ENCODE measurements at places on chromosomes 1 and 21. TPM values are rescaled to one million over a fixed set of nuclear protein-coding genes. Genes with fewer than 3 reads are reported as not detected.

The PLEKHN1 gene
- total RNA-seq, result 2.0 TPM

The DNAJC16 gene
- 20.7 TPM for total RNA-seq

The MYOC gene
- total RNA-seq, result not detected

The SLFNL1 gene
- total RNA-seq, result not detected

The NECTIN4 gene
- total RNA-seq, result 0.33 TPM

The RGS13 gene
- total RNA-seq, result not detected

The OR2L8 gene
- total RNA-seq, result 0.24 TPM

The MRPL55 gene
- 56.9 TPM for total RNA-seq

- no peak overlapping the region for H3K27ac ChIP-seq
- H3K36me3 ChIP-seq, result no peaks in the 10 kb centered on the region
- no peak for DNase-seq
- peaks cover 2% of the 10 kb centered on the region for H3K4me1 ChIP-seq
Measured at GRCh38 chr1:79501153-79501552, 494.6 kb upstream of the ADGRL4 start.

DNA sequence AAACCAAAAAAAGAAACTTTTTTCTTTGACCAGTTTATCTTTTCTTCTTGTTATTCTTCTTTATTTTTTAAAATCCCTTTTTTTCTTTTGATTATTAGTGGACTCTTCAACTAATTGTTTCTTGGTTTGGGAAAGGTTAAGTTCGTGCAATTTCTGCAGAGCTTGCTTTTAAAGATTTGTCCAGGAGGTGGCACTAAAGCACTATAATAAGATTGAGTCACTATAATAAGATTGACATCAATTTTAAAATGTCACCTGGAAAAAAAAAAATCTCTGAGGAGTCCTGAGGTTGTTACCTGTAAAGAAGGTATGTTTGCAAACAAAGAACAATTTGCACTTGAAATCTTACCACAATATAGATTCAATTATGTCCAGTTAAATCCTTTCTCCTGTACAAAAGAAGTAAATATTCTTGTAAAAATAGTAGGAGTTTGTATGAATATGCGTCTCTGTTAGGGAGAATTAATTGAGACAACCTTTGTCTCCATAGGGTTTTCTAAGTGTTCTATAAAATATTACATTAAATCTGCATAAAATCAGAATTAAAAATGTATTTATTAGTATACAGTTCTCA, 166.7 kb downstream of the ADGRL4 start:
- H3K36me3 ChIP-seq, result no peaks in the 10 kb centered on the region
- no peaks in the 10 kb centered on the region for H3K4me1 ChIP-seq
- DNase-seq, result no peak
- no peak overlapping the region for H3K4me3 ChIP-seq
- H3K27ac ChIP-seq, result no peak overlapping the region
- no peaks in the 10 kb centered on the region for H3K27me3 ChIP-seq

DNA sequence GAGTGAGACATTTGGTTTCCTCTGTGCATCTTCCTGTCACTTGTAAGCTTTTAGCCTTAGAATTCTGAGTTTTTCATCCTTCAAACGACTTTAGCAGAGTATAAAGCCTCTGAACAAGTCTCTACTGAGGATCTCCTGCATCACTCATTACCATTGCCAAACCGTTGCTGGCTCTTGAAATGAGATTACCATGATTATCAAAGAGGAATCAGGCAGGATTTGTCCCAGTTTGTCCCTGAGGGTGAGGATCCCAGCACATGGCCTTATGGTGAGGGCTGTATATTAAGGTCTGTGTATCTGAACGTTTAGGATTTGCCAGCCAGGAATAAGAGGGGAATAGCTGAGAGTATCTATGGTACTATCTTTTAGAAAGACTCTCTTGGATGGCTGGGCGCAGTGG, 169.5 kb upstream of the L1TD1 start:
- H3K36me3 ChIP-seq, result peaks cover 16% of the 10 kb centered on the region
- no peak overlapping the region for H3K27ac ChIP-seq
- no peak for DNase-seq
- H3K4me1 ChIP-seq, result peaks cover 3% of the 10 kb centered on the region

DNA sequence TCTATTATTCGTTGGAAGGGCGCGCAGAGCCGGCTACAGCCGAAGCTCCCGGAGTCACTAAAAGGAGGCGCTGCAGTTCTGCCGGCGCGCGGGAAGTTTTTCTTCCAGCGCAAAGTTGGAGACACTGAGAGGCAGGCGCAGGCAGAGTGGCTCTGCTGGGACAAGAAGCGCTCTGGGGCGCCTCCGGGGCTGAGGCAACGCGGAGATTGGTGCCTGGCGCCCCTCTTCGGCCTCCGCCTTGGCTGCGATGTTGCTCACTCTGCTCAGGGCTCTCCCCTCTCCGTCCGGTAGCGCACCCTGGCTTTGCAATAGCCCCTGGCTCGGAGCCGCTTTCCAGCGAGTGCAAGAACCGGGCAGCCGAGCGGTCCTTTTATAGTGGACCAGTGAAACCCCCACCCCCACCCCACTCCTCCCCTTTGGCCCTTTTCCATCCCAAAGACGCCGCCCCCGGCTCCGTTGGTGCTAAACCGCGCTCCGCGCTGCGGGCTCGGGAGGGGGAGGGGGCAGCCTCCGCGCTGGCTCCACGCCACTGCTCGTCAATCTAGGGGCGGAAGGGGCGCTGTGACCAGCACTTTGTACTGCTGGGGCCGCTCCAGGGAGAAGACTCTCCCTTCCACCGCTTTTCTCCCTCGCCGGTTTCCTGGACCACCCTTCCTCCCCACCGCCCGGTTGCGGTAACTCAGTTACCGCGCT, at the start of gene ADAMTS1:
TSS of gene ADAMTS1 (minus strand) at position 344 of the 693 bp plus-strand sequence. CDS start 455 bp downstream, outside the sequence.
- peaks cover 25% of the 10 kb centered on the region for H3K36me3 ChIP-seq
- peak within 1 kb of the TSS; percentile 83 for H3K4me3 ChIP-seq
- 0 out of 2 replicates have a peak, but pooled peaks cover 4% of the 10 kb centered on the region for H3K4me1 ChIP-seq
- peak; percentile 91 for DNase-seq

GRCh38 chr1:201767339-201767738, 61.6 kb upstream of the IPO9 start:
- H3K4me1 ChIP-seq, result no peaks in the 10 kb centered on the region
- H3K36me3 ChIP-seq, result peaks cover 5% of the 10 kb centered on the region
- no peak overlapping the region for H3K4me3 ChIP-seq

- no peaks in the 10 kb centered on the region for H3K4me1 ChIP-seq
- no peak overlapping the region for H3K27ac ChIP-seq
- H3K4me3 ChIP-seq, result no peak overlapping the region
- no peak for DNase-seq
- H3K27me3 ChIP-seq, result no peaks in the 10 kb centered on the region
- no peaks in the 10 kb centered on the region for H3K36me3 ChIP-seq
Measured at GRCh38 chr1:99122039-99122438, 117.4 kb upstream of the PLPPR5 start.

GRCh38 chr1:236142253-236143103, at the start of gene GPR137B:
TSS of gene GPR137B (plus strand) at chr1:236142539. CDS start at chr1:236142623, 84 bp downstream.
- no peak within 1 kb of the TSS for H3K27ac ChIP-seq
- H3K36me3 ChIP-seq, result no peaks in the 10 kb centered on the region
- peaks cover 20% of the 10 kb centered on the region for H3K27me3 ChIP-seq
- peaks cover 4% of the 10 kb centered on the region for H3K4me1 ChIP-seq
- H3K4me3 ChIP-seq, result peak within 1 kb of the TSS; percentile 94

DNA sequence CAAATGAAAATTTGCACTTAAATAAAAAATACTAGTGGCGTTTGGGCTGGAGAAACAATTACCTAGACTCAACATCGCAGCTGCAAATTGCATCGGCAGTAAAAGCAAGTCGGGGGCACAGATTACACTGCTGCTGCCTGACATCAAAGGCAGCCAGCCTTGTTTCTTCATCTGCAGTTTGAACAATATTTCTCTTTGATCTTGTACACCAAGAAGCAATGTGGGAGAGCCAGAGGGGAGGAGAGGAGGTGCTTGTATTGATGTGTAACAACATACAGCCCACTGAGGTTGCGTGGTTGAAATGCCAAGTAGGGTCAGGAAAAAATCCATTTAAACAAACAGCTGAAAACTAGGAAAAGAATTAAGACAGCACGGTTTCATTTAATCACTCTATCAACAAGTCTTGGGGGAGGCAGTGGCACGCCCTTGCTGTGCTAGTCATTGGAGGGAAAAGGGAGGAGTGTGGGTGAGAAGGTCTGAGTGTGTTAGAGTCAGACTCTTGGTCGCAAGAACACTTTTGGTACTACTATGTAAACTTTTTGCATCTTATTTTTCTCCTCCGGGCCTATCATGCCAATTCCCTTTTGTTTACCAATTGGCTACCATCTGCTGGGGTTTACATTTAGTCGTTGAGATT, 456.5 kb downstream of the OMA1 start:
- DNase-seq, result no peak
- H3K4me1 ChIP-seq, result peaks cover 7% of the 10 kb centered on the region
- H3K27me3 ChIP-seq, result no peaks in the 10 kb centered on the region
- no peaks in the 10 kb centered on the region for H3K36me3 ChIP-seq

- no peaks in the 10 kb centered on the region for H3K4me1 ChIP-seq
- H3K4me3 ChIP-seq, result no peak overlapping the region
- no peaks in the 10 kb centered on the region for H3K27me3 ChIP-seq
- peaks cover 1% of the 10 kb centered on the region for H3K36me3 ChIP-seq
- no peak overlapping the region for H3K27ac ChIP-seq
Measured at GRCh38 chr21:45026826-45027225, 47.6 kb upstream of the ADARB1 start.

- no peaks in the 10 kb centered on the region for H3K27me3 ChIP-seq
- no peak for DNase-seq
- H3K4me3 ChIP-seq, result peak overlapping the region; percentile 29
- H3K4me1 ChIP-seq, result peaks cover 6% of the 10 kb centered on the region
- H3K27ac ChIP-seq, result no peak overlapping the region
Measured at GRCh38 chr1:247102381-247102780, 1.8 kb downstream of the ZNF669 start.

- H3K4me1 ChIP-seq, result no peaks in the 10 kb centered on the region
- no peak overlapping the region for H3K4me3 ChIP-seq
- H3K27me3 ChIP-seq, result no peaks in the 10 kb centered on the region
Measured at GRCh38 chr1:53285969-53286760, 41.7 kb downstream of the LRP8 start.

DNA sequence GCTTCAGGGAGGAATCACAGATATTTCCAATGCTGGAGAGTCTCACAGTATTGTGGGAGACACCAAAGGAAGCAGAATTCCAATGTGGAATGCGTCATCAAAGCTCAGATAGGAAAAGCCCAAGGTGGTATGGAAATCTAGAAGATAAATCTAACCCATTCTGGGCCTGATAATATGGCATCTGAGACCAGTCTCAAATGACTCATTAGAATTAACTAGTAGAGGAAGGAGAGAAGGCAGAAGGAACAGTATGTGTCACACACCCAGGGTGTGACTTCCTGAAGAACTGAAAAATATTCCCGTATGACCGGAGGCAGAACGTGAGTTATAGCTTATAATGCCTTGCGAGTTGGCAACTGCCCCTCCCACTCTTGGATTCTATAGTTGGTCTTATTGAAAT, 499.2 kb downstream of the PLPP3 start:
- no peak for DNase-seq
- no peaks in the 10 kb centered on the region for H3K4me1 ChIP-seq
- no peak overlapping the region for H3K4me3 ChIP-seq

DNA sequence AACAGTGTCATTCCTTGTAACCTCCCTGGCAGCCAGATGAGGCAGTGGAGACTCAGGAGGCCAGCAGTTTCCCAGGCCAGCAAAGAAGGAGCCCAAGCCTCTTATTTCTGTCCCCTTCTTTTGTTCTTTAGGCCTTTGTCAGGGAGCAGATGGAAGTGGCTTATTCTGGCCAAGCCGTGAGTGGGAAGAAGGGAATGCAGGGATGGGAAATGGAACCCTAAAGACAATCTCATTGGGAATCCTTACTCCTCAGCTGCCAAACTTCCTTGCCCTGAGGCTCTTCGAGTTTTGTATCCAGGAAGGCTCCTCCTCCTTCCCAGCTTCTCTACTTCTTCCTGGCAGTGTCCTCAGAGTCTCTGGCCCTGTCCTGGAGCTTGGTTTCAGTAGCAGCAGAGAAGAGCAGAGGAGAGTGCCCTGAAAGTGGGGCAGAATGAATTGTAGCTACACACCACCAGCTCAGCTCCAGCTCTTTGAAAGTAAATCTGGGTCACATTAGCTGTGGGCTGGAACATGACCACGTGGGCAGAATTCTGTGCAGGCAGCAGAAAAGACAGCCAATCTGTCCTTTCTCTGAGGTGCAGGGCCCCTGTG, 63.9 kb downstream of the NDUFS5 start:
- no peak overlapping the region for H3K27ac ChIP-seq
- H3K4me3 ChIP-seq, result no peak overlapping the region
- H3K27me3 ChIP-seq, result no peaks in the 10 kb centered on the region
- no peaks in the 10 kb centered on the region for H3K4me1 ChIP-seq
- peaks cover 3% of the 10 kb centered on the region for H3K36me3 ChIP-seq

- DNase-seq, result no peak
- no peak overlapping the region for H3K4me3 ChIP-seq
- peaks cover 3% of the 10 kb centered on the region for H3K4me1 ChIP-seq
- no peaks in the 10 kb centered on the region for H3K36me3 ChIP-seq
Measured at GRCh38 chr1:86776108-86776507, 71.7 kb downstream of the SH3GLB1 start.

- H3K27ac ChIP-seq, result no peak overlapping the region
- no peak for DNase-seq
- H3K4me1 ChIP-seq, result no peaks in the 10 kb centered on the region
- no peaks in the 10 kb centered on the region for H3K27me3 ChIP-seq
- no peak overlapping the region for H3K4me3 ChIP-seq
- H3K36me3 ChIP-seq, result peaks cover 36% of the 10 kb centered on the region
Measured at GRCh38 chr1:58687516-58687915, 12.3 kb downstream of the MYSM1 start.

DNA sequence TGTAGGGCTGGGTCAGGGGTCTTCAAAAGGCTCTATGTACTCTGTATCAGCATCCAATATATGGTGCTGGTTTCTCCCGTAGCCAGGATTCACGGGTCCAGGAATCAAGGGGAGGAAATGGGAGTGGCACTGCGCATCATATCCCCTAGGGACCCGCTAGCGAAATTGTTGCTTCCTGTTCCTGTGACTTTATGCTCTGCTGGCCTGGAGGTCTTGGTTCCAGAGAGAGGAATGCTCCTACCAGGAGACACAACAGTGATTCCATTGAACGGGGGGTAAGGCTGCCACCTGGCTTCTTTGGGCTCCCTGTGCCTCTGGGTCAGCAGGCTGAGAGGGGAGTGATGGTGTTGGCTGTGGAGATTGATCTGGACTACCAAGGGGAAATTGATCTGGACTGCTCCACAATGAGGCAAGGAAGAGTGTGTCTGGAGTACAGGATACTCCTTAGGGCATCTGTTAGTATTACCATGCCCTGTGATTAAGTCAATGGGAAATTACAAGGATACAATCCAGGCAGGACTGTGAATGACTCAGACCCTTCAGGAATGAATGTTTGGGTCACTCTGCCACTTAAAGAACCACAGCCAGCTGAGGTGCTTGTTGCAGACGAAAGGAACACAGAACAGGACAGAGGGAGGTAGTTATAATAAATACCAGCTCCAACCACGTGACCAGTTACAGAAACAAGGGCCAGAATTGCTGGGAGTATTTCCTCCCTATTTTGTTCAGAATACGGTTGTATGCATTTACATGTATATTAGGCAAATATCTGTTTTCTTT, 10.2 kb downstream of the SPSB1 start:
- H3K27me3 ChIP-seq, result no peaks in the 10 kb centered on the region
- H3K4me1 ChIP-seq, result no peaks in the 10 kb centered on the region
- no peak overlapping the region for H3K4me3 ChIP-seq
- DNase-seq, result no peak
- no peak overlapping the region for H3K27ac ChIP-seq

- H3K27ac ChIP-seq, result no peak overlapping the region
- H3K4me1 ChIP-seq, result no peaks in the 10 kb centered on the region
- H3K36me3 ChIP-seq, result peaks cover 11% of the 10 kb centered on the region
- H3K4me3 ChIP-seq, result no peak overlapping the region
- no peaks in the 10 kb centered on the region for H3K27me3 ChIP-seq
- no peak for DNase-seq
Measured at GRCh38 chr1:57530206-57530910, 106.5 kb upstream of the DAB1 start.

- peaks cover 68% of the 10 kb centered on the region for H3K27me3 ChIP-seq
- DNase-seq, result peak; percentile 70
- H3K27ac ChIP-seq, result no peak overlapping the region
- peaks cover 12% of the 10 kb centered on the region for H3K36me3 ChIP-seq
- no peaks in the 10 kb centered on the region for H3K4me1 ChIP-seq
Measured at GRCh38 chr1:152110860-152111514, 4.3 kb downstream of the TCHH start.

Data from H9 (cell line).